Activated CD4-positive, alpha-beta T cell treated with anti-CD3 and anti-CD28 coated beads, Interleukin-2, amount 50 U/mL, for 16 hours (primary cell): ENCODE measurements at places on chromosomes 2 and 18.

DNA sequence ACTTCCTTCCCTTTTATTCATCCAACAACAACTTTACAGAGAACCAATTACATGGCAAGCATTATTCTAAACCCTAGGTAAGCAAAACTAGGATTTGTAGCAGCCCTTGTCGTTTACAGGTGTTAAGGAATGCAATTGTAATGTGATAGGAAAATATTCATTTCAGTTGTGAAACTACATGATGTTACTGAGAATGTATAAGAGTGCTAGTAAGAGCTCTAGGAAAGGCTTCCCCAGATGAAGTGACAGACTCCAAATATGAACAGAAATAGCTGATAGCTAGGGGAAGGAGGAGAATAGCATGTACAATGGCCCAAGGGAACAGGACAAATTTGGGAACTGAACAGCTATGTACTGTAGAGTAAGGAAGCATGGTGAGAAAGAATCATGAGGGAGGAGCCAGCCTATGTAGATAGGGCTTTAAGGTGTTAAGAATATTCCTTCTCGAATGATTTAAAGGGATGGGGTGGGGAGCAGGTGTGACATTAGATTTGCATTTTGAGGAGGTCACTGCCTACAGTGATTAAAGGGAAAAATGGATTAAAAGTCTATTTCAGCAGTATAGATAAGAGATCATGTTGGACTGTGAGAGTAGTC, 31.7 kb downstream of the RPE start:
- no peak for DNase-seq

DNA sequence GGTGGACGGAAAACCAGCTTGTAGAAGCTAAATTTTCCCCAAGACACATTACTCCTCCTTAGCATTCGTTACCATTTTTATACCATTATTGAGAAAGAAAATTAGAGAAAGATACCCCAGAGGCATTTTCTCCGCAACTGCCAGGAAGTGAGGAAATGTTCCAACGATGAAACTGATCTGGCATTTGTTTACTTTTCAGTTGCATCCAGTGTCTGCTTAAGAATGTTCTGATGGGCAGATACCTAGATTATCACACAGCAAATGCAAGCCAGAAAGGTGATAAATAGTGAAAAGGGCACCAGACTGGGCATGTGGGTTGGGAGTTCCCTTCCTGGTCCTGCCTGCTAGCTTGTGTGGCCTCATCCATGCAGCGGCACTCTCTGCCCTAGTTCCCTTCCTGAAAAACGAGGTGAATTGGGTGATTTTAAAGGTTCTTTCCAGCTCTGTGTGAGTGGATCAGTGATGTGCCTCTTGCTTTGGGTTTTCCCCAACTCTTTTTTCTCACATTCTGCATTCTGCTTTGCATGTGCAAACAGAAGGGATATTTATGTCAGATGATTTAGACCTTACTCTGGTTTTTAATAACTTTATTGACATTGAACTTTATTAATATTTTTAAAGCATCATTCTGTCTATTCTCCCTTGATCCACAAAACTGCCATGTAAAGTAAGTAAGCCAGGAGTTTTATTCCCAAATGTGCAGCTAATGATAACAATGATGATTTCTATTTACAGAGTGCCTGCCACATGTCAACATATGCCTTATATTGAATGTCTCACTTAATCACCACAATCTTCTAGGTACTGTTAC, 139.6 kb downstream of the INSIG2 start:
- DNase-seq, result no peak

GRCh38 chr18:65567372-65567771, 183.4 kb upstream of the CDH7 start:
- no peak for DNase-seq

DNA sequence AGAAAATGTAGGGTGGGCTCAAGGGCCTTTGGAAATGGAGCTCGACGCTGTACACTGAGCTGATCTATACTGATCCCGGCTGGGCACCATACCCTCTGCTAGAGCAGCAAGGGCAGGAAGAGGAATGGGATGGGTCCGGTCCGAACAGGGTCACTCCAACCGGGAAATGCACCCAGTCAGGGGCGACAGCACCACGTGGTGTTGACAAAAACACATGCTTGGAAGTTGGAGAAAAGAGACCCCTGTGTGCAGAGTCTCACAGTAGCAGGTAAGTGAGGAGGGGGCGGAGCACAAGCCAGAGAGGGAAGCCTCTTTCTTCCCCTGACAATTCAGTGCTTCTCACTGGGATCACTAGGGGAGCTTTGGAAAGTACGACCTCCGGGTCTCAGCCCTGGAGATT, 84.1 kb upstream of the ASB18 start:
- no peak for DNase-seq

DNA sequence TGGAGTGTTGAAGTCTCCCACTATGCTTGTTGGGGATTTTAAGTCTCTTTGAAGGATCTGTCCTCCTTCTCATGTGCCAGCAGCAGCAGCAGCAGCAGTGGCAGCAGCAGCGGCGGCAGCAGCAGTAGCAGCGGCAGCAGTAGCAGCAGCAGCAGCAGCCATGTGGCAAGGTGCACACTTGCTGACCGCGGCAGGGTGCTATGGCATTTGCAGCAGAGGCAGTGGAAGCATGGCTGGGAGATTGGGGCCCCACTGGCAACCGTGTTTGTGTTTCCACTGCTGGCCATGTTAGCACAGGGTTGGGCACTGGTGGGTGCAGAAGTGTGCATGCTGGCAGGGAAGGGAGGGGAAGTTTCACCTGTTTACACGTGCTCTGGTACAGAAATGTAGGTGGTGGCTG, 280.1 kb downstream of the NUP35 start:
- no peak for DNase-seq

GRCh38 chr2:69932596-69932922, 17.6 kb downstream of the MXD1 start:
- peak; percentile 41 for DNase-seq

DNA sequence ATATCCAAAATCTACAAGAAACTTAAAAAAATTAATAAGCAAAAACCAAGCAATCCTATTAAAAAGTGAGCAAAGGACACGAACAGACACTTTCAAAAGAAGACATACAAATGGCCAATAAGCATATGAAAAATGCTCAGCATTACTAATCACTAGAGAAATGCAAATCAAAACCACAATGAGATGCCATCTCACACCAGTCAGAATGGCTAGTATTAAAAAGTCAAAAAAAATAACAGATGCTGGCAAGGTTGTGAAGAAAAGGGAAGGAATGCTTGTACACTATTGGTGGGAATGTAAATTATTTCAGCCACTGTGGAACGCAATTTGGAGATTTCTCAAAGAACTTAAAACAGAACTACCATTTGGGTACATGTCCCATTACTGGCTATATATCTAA, 128.8 kb upstream of the SESTD1 start:
- no peak for DNase-seq

DNA sequence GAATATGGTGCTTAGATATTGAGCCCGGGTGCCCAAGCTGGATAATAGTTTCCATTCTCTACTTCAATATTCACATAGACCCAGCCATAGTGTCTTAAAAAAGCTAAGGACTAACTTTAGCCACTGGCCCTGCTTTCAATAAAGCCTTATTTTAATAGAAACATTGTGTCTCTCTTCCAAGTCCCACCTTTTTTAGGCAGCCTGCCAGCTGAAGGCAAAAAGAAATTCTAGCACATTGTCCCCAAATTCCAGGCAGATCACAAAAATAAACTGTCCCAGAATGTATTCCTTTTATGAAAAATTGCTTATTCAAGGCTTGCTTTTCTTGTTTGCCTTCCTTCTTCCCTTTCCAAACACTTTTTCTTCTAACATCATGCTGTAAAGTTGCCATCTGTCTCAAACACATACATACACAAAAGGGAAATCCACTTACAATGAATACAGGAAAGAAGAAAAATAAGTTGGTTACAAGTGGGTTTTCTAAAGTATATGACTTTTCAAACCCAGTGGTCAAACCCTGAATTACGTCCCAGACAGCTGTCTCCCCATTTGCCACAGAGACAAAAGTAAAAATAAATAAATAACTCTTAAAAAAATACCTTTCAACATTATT, 778.5 kb downstream of the BCL11A start:
- DNase-seq, result no peak

DNA sequence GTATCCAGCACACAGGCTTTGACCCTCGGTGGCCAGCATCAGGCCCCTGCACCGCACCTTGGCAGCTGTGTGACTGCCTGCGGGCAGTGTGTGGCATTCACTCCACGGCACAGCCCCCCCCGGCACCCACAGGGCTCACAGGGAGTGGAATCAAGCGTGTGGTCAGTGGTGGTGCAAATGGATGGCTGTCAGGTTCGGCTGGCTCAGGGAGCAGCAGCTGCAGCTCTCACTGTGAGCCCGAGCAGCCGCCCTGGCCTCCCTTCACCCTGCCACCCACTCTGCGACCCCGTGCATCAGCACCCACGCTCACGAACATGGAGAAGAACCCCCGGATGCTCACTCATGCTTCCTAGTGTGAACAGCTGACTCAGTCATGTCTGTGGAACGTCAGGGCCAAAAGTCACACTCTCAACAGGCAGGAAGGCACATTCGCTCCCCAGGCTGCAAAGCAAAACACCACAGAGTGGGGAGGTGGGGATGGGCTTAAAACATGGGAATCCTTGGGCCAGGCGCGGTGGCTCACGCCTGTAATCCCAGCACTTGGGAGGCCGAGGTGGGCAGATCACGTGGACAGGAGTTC, 41.5 kb upstream of the GPC1 start:
- DNase-seq, result no peak

DNA sequence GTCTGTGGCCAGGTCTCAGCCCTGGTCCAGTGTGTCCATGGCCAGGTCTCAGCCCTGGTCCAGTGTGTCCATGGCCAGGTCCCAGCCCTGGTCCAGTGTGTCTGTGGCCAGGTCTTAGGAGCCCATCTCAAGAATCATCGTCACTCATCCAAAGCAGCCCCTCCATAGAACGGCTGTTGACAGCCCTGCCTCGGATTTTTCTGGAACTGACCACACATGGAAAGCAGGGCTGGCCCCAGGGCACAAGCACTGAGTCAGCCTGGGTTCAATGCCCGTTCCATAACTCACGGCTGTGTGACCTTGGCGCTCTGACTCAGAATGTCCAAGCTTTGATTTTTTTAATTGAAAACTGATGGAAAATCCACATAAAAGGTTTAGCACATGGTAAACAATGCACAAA, 59.9 kb upstream of the SNTG2 start:
- no peak for DNase-seq

- DNase-seq, result no peak
These were observed 43.0 kb downstream of the GRHL1 start for GRCh38 chr2:9994462-9994861.

DNA sequence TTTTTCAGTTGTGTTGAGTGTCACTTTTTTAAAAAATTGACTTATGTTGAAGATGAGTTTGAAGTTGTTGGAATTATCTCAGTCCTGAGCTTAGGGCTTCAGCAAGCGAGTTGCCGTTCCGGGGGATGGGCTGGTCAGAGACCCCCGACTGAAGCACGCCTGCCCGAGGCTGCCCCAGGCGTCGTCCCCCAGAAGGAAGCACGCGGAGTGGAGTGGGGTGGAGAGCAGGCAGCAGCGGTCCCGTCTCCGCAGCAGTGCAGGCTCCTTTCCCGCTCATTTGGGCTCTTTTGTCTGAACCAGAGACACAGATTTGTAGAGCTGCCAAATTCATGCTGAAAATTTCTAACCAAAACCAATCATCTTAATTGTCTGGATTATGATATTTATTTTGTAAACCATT, 33.7 kb downstream of the NFATC1 start:
- DNase-seq, result no peak

- DNase-seq, result no peak
These were observed 80.0 kb downstream of the ACAA2 start for GRCh38 chr18:49733321-49733720.

DNA sequence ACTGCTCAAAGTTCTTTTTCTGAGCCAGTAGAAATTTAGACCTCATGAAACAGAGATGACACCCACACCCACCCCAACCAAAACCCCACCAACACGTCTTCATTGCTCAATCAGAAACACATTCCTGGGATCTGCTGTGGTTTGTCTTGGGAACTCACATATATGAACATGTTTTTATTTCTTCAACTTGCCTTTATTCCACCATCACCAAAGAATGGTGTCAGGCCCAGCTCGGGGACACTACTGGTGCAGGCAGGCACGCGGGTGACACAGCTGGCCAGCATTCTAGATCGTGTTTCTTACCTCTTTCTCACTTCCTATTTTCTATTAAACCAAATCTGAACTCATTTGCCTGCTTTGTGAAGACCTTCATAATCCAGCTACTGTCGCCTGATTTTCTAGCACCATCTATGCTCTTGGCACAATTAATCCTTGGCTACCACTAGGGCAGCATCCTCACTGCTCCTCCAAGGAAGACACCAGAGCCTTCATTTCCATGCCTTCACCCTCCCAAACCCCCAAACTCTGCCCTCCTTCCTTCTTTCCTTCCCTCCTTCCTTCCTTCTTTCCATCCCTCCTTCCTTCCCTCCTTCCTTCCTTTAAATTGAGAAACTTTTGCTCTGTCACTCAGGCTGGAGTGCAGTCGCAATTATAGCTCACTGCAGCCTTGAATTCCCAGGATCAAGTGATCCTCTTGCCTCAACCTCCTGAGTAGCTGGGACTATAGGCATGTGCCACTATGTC, 157.1 kb downstream of the BCL2 start:
- no peak for DNase-seq

GRCh38 chr2:174606336-174606735, 8.7 kb upstream of the WIPF1 start:
- peak; percentile 82 for DNase-seq

DNA sequence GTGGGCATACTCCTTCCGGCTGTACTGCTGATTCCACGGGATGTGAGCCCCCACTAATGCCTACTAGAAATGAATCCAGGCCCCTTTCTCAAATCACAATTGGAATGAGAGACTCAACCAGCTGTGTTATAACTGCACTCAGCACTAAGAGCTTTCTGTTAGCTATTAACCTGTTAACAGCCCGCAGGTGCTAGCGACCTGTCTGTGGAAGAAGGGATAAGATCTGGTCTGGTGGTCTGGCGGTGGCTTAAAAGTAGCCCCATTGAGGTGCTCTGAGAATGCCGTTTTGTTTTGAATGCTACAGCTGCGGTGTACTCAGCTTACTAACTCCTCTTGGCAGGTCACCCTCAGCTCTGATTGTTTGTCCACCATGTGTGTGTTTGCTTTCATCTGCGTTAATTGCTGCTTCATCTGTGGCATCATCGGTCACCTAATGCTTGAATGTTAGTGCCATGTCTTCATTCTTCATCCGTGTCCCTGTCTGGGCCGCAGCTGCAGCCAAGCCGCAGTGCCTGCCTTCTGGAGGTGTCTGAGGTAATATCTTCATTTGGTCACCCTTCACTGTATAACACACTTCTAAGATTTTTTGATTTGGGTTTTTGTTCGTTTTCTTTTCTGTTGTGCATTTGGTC, 16.3 kb downstream of the RAB12 start:
- no peak for DNase-seq

- peak; percentile 46 for DNase-seq
These were observed 30.5 kb upstream of the ATP8B1 start for GRCh38 chr18:57833441-57834101.

GRCh38 chr2:146890491-146890890, 954.3 kb upstream of the ACVR2A start:
- DNase-seq, result no peak

DNA sequence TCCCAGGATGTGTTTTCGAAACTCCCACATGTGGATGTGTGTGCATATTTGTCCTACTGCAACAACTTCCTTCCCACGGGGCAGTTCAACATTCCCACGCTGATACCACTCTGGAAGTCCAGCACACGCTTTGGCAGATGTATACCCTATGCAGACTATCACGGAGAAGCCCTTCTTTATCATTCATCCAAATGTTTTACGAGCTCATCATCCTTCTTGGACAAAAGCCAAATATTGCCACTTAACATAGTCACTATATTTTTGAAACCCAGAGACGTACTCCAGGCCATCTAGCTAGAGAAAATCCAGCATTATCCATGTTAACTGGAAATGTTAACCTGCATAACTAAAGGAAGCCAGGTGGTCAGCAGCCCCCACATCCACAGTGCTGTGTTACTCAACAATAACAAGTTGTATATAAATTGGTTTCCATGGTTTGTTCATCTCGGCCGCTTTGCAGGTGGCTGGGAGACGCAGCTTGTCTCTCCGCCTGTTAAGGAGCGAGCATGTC, 131.5 kb downstream of the ZNF532 start:
- DNase-seq, result no peak
